ENCODE measurements at places on chromosomes 16 and 17. TPM values are rescaled to one million over a fixed set of nuclear protein-coding genes. Genes with fewer than 3 reads are reported as not detected.

DNA sequence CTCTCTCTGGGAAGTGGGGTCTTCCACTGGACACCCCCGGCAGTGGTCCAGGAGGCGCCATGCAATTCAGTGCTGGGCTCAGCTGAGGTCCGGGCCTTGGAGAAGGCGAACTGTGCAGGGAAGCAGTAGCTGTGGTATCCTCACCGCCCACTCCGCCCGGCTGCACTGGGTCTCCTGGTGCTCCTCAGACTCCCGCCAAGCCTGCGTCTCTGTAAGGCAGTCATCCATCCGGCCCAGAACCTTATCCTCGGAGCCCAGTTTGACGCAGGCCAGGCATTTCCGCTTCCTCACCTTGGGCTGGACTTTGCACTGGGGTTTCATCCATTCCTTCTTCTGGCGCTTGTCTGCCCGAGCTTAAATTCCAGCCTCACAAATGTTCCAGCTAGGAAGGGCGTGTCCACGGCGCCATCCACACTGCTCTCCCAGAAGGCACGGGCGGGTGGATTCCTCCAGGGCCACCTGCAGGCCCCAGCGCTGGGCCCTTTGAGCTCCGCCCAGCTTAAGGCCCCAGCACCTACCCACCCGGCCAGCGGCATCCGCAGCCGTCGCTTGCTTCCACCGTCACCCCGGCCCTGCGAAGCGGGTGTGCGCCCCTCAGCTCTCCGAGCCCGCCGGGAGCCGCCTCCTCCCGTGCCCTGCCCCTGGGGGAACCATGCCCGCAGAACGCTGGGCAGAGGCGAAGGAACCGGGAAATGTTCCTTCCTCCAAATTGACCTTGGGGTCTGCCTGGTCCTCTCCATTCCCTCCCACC lies 1884.8 kb downstream of the TP53TG3F start:
- H3K4me3 ChIP-seq, result no peak overlapping the region
- no peaks in the 10 kb centered on the region for H3K27me3 ChIP-seq
- no peaks in the 10 kb centered on the region for H3K4me1 ChIP-seq
- no peak for DNase-seq
- H3K36me3 ChIP-seq, result peaks cover 3% of the 10 kb centered on the region

The CDRT15L2 gene
- not detected for total RNA-seq

The CACNG3 gene
- not detected for total RNA-seq

- peaks cover 28% of the 10 kb centered on the region for H3K4me1 ChIP-seq
- no peaks in the 10 kb centered on the region for H3K27me3 ChIP-seq
- no peak overlapping the region for H3K27ac ChIP-seq
- DNase-seq, result no peak
These were observed 120.7 kb downstream of the STXBP4 start for GRCh38 chr17:55089256-55089655.

The BRCA1 gene
- total RNA-seq, result 10.5 TPM

GRCh38 chr17:77410470-77410869 lies 269.7 kb downstream of the SEC14L1 start:
- peak overlapping the region; percentile 68 for H3K27ac ChIP-seq
- H3K27me3 ChIP-seq, result peaks cover 18% of the 10 kb centered on the region
- H3K4me3 ChIP-seq, result peak overlapping the region; percentile 9
- peaks cover 36% of the 10 kb centered on the region for H3K36me3 ChIP-seq

The ENPP7 gene
- not detected for total RNA-seq

DNA sequence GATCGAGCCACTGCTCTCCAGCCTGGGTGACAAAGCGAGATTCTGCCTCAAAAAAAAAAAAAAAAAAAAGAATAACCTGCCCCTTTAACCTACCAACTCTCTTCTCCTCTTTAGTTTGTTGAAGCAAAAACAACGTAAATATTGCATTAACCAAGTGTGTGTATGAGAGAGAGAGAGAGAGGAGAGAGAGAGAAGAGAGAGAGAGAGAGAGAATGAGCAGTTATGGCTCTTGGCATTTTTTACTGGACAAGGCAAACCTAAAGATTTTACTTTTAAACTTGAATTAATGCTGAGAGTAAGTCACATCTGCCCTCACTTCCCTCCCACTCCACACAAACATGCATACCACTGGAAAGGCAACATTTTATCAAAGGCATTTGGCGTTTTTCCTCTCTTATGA lies 3.0 kb upstream of the SLFN5 start:
- H3K4me1 ChIP-seq, result peaks cover 43% of the 10 kb centered on the region
- H3K4me3 ChIP-seq, result no peak overlapping the region
- H3K27me3 ChIP-seq, result peaks cover 12% of the 10 kb centered on the region
- no peak overlapping the region for H3K27ac ChIP-seq
- DNase-seq, result no peak

DNA sequence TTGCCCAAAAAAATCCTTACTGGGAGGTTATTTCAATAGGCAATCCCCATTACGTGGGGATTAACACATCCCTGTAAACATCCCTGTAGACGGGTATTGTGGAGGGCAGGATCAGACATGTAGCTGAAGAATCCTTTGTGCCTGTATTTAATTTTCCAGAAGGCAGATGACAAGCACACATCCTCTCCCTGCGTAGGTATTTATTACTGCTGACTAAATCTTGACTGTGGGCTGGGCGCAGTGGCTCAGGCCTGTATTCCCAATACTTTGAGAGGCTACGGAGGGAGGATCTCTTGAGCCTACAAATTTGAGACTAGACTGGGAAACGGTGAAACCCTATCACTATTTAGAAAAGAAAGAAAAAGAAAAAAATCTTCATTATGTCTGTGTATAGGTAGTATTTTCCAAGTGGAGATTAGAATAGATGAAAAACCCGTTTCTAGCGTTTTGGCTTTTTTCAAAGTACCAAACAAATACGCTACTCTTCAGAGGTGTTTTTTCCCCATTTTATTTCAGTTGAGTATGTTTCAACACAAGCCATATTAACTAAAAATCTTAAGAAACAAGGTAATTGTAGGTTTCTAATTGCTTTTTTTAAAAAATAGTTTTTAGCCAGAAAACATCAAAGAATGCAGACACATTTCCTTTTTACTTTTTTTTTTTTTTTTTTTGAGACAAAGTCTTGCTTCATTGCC lies 1.5 kb upstream of the MARF1 start:
- peaks cover 50% of the 10 kb centered on the region for H3K4me1 ChIP-seq
- H3K27me3 ChIP-seq, result peaks cover 2% of the 10 kb centered on the region
- peak overlapping the region; percentile 92 for H3K4me3 ChIP-seq

GRCh38 chr17:71192039-71192555 lies 928.7 kb upstream of the SOX9 start:
- H3K36me3 ChIP-seq, result peaks cover 4% of the 10 kb centered on the region
- H3K4me3 ChIP-seq, result no peak overlapping the region
- no peaks in the 10 kb centered on the region for H3K27me3 ChIP-seq
- H3K27ac ChIP-seq, result no peak overlapping the region
- DNase-seq, result no peak

The SLC5A2 gene
- not detected for total RNA-seq

DNA sequence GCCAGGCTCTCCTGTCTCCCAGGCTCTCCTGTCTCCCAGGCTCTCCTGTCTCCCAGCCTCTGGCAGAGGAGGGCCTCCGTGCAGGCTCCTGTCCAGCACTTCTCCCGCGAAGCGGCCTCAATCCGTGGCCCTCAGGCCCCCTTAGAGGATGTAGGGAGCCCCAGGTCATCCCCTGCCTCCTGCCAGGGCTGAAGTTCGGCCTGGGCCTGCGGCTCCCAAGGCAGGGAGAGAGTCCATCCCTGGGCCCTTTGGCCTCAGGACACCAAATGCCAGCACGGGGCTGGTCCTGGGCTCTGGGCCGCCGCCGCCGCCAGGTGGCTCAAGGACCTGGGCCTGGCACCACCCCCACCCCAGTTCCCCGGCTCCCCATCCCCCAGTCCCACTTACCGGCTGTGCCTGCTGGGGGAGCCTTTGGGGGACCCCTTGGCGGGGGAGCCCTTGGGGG lies 370 bp downstream of the EVPL start:
- H3K4me1 ChIP-seq, result peaks cover 9% of the 10 kb centered on the region
- DNase-seq, result no peak
- peaks cover 8% of the 10 kb centered on the region for H3K27me3 ChIP-seq
- no peak overlapping the region for H3K27ac ChIP-seq
- H3K4me3 ChIP-seq, result no peak overlapping the region
- no peaks in the 10 kb centered on the region for H3K36me3 ChIP-seq

- no peaks in the 10 kb centered on the region for H3K27me3 ChIP-seq
- no peaks in the 10 kb centered on the region for H3K4me1 ChIP-seq
- DNase-seq, result no peak
- H3K36me3 ChIP-seq, result peaks cover 4% of the 10 kb centered on the region
These were observed 55.9 kb downstream of the SDK2 start for GRCh38 chr17:73588301-73588846.

The GNGT2 gene
- not detected for total RNA-seq

GRCh38 chr17:83062818-83063671 lies 16.4 kb upstream of the METRNL start:
- no peak overlapping the region for H3K27ac ChIP-seq
- H3K4me3 ChIP-seq, result no peak overlapping the region
- H3K36me3 ChIP-seq, result no peaks in the 10 kb centered on the region
- H3K4me1 ChIP-seq, result no peaks in the 10 kb centered on the region
- H3K27me3 ChIP-seq, result peaks cover 2% of the 10 kb centered on the region

The APRT gene
- 158 TPM for total RNA-seq

The TMEM88 gene
- 0.57 TPM for total RNA-seq

DNA sequence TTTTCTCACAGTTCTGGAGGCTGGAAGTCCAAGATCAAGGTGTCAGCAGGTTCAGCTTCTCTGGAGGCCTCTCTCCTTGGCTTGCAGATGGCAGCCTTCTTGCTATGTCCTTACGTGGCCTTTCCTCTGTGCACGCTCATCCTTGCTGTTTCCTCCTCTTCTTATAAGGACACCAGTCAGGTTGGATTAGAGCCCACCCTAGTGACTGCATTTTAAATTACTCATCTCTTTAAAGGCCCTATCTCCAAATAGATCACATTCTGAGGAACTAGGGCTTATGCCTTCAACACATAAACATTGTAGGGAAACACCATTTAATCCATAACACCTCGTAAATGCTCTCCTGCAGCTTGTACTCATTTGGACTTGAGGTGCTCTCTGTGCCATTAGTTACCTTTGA lies 36.3 kb downstream of the DHRS7C start:
- no peak overlapping the region for H3K4me3 ChIP-seq
- peak; percentile 35 for DNase-seq
- no peak overlapping the region for H3K27ac ChIP-seq
- H3K36me3 ChIP-seq, result no peaks in the 10 kb centered on the region

DNA sequence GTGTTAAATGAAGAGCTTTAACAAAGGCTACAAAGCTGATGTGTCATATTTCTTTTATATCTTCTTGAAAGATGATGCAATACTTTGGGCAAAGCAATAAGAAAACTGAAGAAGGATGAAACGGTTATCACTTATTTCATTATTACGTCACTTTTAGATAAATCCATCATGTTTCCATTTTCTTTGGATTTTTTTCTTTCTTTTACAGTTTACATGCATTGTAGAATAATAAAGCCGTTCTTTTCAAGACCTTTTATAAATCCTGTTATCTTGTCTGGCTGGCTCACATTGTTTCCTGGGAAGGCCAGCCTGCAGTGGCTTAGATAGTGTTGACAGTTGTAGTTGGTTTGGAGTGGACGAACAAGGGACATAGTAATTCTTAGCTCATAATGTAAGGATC lies 28.9 kb downstream of the TANC2 start:
- no peak overlapping the region for H3K4me3 ChIP-seq
- H3K36me3 ChIP-seq, result peaks cover 12% of the 10 kb centered on the region
- H3K4me1 ChIP-seq, result peaks cover 78% of the 10 kb centered on the region
- no peak for DNase-seq
- peaks cover 2% of the 10 kb centered on the region for H3K27me3 ChIP-seq

The ATP2A1 gene
- total RNA-seq, result 0.71 TPM

The CNEP1R1 gene
- total RNA-seq, result 26.7 TPM

GRCh38 chr17:57468932-57469775 lies 212.8 kb downstream of the MSI2 start:
- no peak overlapping the region for H3K4me3 ChIP-seq
- no peak overlapping the region for H3K27ac ChIP-seq
- no peaks in the 10 kb centered on the region for H3K27me3 ChIP-seq
- no peaks in the 10 kb centered on the region for H3K36me3 ChIP-seq
- peaks cover 37% of the 10 kb centered on the region for H3K4me1 ChIP-seq
- no peak for DNase-seq

The RGS9 gene
- total RNA-seq, result 0.39 TPM

The BCAR1 gene
- total RNA-seq, result 130 TPM

DNA sequence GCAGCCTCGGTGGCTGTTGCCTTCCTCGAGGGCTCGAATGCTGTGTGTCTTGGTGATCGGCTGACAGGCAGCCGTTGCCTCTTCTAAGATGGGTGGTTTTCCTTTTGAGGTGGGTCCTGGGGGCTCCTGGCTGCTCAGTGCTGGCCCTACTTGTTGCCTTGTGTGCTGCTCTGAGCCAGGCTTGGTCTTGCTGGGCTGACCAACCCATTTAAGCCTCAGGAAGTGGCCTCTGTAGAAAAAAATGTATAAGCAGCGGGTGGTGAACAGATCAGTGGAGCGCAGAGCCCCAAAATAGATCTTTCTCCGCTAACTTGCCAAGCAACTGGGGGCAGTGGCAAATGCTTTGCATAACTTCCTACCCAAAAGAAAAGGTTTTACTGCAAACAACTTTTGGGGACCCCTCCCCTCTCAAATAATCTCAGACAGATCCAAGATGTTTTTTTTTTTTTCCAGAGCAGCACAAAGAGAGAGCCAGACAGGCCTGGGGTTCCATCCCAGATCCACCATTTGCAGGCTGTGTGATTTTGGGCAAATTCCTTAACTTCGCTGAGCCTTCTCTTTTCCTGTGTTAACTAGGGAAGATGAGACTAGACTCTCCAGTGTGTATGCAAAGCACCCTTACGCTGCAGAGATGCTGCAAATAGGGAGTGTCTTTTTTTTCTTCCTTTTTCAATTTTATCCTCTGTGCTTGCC lies 42.5 kb downstream of the PLCG2 start:
- H3K4me1 ChIP-seq, result no peaks in the 10 kb centered on the region
- DNase-seq, result no peak
- H3K4me3 ChIP-seq, result no peak overlapping the region
- peaks cover 2% of the 10 kb centered on the region for H3K27me3 ChIP-seq

- H3K4me1 ChIP-seq, result no peaks in the 10 kb centered on the region
- no peak overlapping the region for H3K4me3 ChIP-seq
- no peaks in the 10 kb centered on the region for H3K36me3 ChIP-seq
- H3K27ac ChIP-seq, result no peak overlapping the region
- no peak for DNase-seq
These were observed 357.8 kb downstream of the GRIN2A start for GRCh38 chr16:9824200-9825068.

All from HFFc6 (cell line).